Activated T-helper 9 cell treated with anti-CD3 and anti-CD28 coated beads, Interleukin-2, amount 50 U/mL, for 16 hours (primary cell): ENCODE measurements at places on chromosomes 13 and 19.

GRCh38 chr19:55440411-55441105 lies 2.5 kb downstream of the SHISA7 start:
- DNase-seq: no peak

GRCh38 chr19:23699521-23699860 lies 12.5 kb upstream of the ZNF675 start:
- no peak for DNase-seq

- DNase-seq: no peak
These were observed 649.6 kb downstream of the SLITRK1 start for GRCh38 chr13:83232626-83233025.

DNA sequence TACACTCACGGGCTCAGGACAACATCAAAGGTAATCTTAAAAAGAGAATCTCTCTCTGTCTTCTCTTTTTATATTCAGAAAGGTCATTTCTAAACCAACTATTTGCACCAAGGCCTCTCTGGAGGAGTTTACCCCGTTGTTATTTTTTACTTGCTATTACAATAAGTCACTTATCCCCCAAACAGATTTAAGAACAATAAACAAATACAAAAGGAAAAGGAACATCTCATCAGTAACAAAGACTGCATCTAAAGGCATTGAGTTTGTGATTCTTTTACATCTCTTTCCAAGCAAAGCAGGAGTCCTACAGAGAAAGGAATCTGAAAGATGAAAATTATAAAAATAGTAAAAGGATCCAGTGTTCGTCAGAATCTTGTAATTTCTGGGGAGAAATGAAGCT lies 75.4 kb downstream of the GGACT start:
- no peak for DNase-seq

- DNase-seq: no peak
These were observed 23.1 kb upstream of the INTS6 start for GRCh38 chr13:51475727-51476501.

- no peak for DNase-seq
These were observed 74.1 kb downstream of the DCLK1 start for GRCh38 chr13:36057041-36057440.
